ENCODE measurements at places on chromosomes 1 and 21.

DNA sequence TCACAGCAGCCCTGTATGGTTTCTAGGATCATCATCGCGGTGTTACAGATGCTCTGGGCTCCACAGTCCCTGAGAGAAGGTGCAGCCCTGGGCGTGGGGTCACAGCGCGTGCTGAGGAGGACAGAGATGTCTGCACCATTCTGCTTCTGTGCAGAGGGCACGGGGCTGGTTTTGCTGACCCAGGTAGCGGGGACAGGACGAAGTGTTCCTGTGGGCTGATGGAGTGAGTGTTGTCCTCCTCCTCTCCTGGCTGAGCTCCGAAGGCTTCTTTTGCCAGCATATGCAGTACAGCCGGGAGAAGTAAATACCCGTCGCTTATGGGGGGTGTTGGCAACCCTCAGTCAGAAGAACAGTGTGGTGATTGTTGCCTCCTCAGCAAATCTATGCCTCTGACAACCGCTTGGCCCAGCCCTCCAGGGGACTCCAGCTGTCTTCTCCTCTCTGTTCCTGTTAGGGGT lies 101.5 kb downstream of the DDX20 start:
- no peak for DNase-seq

DNA sequence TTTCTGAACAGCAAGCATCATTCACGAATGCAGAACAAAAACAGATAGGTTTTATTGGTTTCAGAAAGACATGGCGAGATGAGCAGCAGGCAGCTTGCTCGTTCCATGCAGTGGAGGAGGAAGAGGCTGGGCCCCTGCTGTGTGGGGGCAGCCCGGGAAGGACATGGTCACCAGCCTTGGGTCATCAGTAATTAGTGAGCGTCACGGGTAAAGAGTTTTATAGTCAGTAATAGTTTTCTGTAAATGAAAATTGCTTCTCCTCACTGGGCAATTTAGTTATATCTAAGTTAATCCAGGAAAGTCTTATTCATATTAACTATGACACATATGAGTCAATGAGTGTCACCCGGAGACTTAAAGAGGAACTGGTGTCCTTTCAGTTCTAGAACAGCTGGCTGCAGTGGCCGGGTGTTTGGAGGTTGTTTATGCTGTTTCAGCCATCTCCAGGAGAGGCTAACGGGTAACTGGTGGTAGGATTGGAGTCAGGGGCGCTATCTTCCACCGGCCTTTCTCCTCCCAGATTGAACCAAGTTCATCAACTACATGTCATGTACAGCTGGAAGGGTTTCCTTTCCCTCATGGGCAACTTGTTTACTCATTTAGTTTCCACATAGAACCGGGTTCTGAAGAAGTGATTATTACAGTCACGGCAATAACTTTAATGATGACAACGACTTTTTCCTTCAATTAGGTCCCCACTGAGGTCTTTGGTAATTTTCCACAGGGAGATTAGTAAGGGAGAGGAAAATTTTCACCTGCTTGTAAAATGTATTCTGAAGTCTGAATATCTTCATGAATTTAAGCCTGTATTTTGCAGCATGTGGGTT lies 34.6 kb upstream of the SLC45A1 start:
- no peak for DNase-seq

- no peak for DNase-seq
Measured at GRCh38 chr1:58440696-58441095, 105.8 kb downstream of the OMA1 start.

- DNase-seq: peak; percentile 9
Measured at GRCh38 chr1:15100121-15100879, 53.2 kb upstream of the TMEM51 start.

DNA sequence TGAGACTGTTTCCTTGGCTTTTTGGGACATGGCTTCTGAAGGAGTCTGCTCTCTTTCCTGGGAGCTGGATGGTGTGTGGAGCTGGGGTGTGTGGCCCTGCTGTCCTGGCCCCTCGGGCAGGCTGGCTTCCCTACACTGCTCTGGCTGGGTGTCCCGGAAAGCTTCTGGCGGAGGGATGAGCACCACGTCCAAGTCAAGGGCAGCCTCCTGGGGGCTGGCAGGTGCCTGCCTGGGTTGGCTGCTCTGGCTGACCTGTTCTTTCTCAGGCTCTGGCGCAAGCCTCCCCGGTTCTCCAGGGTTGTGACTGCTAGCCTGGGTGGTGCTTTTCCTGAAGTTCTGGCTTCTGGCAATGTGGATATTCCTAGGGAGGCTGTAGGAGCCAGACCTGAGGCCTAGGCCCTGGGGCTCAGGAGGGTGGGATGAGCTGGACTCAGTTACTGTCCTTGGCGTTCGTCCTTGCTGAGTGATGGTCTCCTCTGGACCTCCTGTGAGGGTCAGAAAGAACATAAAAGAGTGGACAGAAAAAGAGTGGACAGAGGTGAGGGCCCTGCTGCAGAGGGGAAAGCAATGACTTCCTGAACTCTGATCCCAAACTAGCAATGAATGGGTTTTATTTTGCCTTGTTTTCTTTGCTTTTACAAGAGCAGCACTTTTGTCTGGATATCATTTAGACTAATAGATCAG lies 9.4 kb downstream of the C1orf116 start:
- DNase-seq: no peak

DNA sequence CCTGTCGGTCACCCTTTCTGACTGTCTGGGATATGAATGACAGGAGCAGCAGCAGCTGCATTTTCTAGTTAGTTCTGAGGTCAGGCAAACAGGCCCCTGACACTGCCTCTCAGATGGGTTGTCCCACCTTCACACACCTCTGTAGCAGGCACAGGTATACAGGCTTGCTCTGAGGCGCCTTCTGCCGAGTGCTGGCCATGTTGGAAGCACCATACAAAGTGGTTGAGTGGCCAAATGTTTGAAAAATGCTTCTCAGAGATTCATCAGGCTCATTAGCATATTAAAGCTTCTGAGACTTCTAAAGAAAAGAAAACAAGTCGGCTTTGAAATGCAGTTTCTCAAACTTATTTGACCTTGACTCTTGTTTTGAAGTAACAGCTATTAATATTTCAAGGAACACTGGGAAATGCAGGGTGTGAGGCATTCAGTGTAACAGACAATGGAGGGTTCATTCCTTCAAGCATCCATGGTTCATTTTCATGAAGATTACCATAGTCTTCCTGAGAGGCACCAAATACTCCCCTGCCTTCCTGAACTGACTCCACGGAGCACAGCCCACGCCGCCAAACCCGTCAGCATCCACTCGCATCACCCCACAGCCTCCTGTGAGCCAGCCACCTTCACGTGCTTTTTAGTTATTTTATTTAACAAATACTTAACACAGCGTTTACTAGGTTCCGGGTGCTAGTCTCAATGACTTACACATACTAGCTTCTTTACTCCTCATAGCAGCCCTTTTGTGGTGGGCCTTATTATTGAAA lies 81.8 kb downstream of the KCNN3 start:
- DNase-seq: no peak

- no peak for DNase-seq
Measured at GRCh38 chr1:96474985-96475743, 246.4 kb upstream of the PTBP2 start.

- DNase-seq: no peak
Measured at GRCh38 chr1:71351438-71351837, 270.6 kb upstream of the ZRANB2 start.

DNA sequence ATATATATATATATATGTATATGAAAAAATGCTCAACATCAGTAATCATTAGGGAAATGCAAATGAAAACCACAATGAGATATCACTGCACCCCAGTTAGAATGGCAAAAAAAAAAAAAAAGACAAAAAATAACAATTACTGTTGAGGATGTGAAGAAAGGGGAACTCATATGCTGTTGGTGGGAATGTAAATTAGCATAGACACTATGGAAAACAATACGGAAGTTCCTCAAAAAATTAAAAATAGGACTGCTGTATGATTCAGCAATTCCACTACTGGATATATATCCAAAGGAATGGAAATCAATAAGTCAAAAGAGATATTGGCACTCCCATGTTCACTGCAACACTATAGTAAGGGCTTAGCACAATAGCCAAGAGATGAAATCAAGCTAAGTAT lies 41.5 kb upstream of the CTBS start:
- no peak for DNase-seq

DNA sequence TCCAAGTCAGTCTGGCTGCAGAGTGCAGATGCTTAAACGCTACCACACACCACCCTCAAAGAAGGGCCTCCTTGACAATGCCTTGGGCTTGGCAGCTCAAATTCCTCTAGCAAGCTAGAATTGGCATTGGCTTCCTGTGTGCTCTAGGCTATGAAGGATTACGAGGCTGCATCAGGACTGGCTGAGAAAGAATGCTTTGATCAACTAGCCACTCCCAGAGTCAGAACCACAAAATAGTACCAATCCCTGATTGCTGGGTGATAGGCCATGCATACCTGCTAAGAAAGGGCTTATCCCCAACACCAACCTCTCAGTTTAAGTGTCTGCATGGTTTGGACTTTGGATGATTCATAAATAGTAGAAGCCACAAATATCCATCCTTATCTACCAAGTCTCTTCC lies 504.9 kb downstream of the OMA1 start:
- no peak for DNase-seq

DNA sequence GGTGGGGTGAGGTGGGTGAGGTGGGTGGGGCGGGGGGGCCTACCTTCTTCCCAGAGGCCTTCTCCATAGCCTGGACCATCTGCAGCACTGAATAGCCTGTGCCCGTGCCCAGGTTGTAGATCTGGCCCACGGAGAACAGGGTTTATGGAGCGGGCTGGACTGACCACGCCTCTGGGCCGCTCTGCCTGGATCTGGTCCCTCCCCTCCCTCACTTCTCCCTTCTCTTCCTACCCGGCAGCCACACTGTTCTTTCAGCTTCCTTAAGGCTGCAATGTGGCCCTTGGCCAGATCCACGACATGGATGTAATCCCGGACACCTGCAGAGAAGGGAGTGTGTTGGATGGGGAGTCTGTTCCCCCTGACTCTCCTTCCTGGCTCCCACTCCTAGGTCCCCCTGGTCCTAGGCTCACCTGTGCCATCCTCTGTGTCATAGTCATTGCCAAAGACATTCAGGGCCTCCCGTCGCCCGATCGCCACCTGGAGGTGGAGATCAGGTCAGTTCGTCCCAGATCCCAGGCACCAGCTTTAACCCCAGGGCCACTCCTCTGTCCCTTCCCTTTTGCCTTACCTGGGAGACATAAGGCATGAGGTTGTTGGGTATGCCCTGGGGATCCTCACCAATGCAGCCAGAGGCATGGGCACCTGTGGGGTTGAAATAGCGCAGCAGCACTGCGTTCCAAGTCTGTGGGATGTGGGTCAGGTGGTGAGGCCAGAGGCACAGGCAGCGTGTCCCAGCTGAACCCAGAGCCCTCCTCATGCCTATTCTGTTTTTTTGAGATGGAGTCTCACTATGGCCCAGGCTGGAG lies 3.9 kb downstream of the GALE start:
- DNase-seq: no peak

- no peak for DNase-seq
Measured at GRCh38 chr1:63112155-63112900, 210.0 kb upstream of the FOXD3 start.

- DNase-seq: peak; percentile 64
Measured at GRCh38 chr1:154186177-154186576, 5.7 kb downstream of the TPM3 start.

DNA sequence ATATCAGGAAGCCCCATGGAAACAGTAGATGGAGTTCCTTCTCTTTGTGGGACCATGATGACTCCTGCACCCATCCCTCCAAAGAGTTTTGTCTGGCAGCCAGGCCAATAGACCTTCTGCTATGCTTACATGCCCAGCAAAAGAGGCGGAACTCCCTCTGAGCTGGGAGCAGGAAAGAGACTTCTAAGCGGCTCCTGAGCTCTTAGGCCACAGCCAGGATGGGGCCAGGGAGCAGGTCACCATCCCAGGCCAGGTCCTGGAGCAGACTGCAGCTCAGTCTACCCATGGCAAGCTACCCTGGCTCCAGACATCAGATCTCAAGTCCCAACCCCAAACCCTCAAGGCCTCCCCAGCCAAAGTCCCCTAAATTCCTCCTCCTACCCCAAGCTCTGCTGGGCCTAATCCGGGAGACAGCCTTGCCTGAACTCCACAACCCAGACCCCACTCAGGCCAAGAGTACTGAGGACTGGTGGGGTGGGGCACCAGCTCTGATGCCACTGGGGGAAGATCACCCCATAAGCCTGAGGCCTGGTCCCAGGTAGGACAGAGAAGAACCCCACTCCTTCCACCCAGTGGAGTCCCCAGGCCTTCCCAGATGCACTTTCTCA lies 387.9 kb downstream of the MATN1 start:
- DNase-seq: no peak

DNA sequence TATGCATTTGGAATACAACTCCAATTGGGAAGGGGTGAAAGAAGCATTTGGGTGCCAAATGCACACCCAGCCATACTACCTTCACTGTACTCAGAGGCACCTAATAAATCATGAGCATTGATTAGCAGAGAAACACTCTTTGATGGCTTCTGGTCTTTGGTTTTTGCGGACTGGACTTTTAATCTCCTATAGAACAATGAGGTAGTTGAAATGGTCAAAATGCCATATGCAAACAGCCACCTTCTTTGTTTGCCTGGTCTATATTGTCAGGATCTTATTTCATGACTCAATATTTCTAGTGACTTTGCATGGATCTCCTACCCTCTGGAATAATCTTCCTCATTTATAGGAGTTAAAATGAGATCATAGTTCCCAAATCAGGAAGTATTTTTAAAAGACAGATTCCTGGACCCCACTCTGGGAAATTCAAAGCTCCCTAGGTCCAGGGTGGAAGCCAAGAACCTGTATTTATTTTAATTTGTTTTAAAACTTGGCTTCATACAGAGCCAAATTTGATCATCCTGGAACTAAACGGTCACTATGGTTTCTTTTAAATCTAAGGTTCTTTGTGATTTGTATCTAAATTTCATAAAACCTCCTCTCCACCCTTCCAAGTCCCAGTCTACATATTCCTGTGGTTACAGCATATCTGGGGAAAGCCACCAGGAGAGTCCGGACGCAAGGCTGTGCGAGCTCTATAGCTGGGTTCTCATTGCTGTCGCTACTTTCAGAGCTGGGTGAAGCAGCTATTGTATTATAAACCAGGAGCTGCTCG lies 8.7 kb downstream of the FAM3B start:
- no peak for DNase-seq

DNA sequence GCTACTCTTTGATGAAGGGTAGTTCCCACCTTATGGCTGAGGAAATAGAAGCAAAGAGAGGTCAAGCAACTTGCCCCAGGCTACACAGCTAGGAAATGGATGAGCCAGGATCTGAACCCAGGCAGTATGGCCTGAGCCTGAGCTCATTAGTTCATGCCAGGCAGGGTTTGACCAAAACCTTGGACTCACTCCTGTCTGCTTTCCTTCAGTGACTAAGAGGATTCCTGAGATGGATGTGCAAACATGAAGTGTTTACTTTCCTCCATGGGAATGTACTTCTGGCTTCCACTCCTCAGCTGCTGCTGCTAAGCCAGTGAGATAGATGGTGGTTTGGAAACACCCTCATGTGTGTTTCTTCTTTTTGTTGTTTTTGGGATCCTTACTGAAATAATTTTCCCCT lies 35.1 kb upstream of the ERRFI1 start:
- no peak for DNase-seq

Data from stimulated activated CD4-positive, alpha-beta T cell treated with anti-CD3 and anti-CD28 coated beads, TNF-alpha, amount 100 ng/mL, for 24 hours (primary cell).